ENCODE measurements at places on chromosomes 5 and 9.

DNA sequence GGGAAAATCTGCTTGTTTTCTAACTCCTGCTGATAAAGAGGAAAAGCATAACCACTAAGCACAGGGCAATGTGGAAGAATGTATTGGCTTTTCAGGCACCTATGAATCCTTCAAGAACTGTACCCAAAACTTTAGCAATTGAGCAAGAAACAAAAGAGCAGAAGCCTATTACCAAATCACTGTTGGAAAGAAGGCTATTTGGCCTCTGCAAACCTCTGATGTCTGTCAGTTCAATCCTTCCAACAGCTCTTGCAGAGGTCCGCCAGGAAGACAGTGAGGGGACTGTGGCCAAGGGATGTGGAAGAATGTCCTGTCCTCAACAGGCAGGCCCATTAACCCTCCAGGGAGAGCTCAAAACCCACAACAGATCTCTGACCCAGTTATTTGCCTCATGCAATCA lies 328.6 kb downstream of the ENC1 start:
- no peak for DNase-seq

GRCh38 chr9:119185298-119185697 lies 183.9 kb downstream of the BRINP1 start:
- DNase-seq = no peak

- DNase-seq = peak; percentile 76
Observed at GRCh38 chr5:61881821-61882487, 424.1 kb upstream of the KIF2A start.

GRCh38 chr5:16160706-16161105 lies 18.9 kb downstream of the MARCHF11 start:
- DNase-seq = no peak

GRCh38 chr5:143657647-143658285 lies 154.2 kb upstream of the HMHB1 start:
- DNase-seq = no peak

GRCh38 chr9:135757356-135757755 lies 55.4 kb downstream of the KCNT1 start:
- no peak for DNase-seq

DNA sequence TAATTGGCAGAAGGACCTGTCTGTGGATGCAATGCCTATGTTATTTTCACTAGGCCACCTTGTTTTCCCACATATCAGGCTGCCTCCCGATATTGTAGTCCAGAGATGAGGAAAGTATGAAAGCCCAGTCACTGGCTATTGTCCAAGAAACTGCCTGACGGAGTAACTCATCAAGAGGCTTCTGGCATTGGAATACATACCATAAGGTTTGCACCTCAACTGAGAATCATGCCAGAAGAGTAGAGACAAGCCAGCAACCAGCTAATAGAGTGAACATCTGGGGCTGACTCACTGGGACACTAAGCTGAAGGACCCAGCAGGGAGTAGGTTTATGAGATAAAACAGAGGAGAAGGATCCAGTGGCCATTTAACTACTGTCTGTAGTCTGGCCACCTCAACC lies 137.2 kb upstream of the FST start:
- DNase-seq = peak; percentile 88

DNA sequence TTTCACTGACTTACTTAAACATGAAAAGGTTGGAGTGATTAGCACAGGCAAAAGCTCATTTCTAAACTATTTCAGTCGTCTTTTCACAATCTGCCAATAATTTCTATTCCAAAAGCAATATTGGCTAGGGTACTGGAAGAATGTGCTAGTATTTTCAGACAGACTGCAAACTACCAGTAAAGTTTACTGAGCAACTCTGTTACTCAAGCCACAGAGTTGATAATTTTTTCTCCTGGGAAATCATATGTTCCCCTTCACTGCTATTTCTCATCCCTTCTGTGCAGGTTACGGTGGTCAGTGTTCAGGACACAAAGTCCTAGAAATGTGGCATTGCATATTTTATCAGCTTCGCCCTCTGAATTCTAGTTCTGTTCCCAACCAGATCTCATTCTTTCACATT lies 343.3 kb upstream of the TNC start:
- DNase-seq = no peak

- no peak for DNase-seq
Observed at GRCh38 chr5:76000582-76000981, 82.6 kb upstream of the SV2C start.

- no peak for DNase-seq
Observed at GRCh38 chr9:69975681-69976080, 68.0 kb upstream of the MAMDC2 start.

GRCh38 chr5:92741906-92742305 lies 839.1 kb downstream of the NR2F1-AS1 start:
- DNase-seq = no peak

GRCh38 chr9:70374962-70375618 lies 39.4 kb downstream of the KLF9 start:
- no peak for DNase-seq

- DNase-seq = no peak
Observed at GRCh38 chr5:108935611-108936010, 187.9 kb downstream of the FER start.

DNA sequence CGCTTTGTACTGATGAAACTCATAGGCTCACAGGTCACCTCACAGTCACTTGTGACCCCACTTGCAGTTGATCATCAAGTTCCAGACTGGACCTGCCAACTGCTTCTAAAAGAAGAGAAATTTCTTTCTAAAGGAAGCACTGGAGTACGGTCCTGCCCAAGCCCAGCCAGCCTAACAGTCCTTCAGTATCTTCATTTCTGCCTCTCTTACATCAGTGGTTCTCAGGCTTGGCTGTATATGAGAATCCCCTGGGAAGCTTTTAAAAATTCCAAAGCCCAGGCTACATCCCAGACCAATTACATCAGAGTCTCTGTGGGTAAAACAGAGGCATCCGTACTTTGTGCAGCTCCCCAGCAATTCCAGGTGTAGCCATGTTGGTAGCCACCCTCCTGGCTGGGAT lies 282.1 kb downstream of the NFIB start:
- DNase-seq = no peak

DNA sequence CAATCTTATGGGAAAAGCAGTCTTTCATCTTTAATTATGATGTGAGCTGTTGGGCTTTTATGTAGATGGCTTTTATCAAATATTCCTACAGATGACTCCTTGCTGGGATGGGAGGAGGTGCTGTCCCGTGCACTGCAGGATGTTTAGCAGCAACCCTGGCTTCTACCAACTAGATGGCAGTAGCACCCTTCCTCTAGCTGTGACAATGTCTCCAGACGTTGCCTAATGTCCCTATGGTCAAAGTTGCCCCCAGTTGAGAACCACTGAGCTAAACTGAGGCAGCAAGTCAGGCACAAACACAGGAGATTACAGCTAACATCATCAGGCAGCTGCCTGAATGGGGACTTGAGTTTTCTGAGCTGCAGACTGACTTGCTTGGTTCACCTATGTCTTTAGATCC lies 401.9 kb upstream of the PDE4D start:
- no peak for DNase-seq

DNA sequence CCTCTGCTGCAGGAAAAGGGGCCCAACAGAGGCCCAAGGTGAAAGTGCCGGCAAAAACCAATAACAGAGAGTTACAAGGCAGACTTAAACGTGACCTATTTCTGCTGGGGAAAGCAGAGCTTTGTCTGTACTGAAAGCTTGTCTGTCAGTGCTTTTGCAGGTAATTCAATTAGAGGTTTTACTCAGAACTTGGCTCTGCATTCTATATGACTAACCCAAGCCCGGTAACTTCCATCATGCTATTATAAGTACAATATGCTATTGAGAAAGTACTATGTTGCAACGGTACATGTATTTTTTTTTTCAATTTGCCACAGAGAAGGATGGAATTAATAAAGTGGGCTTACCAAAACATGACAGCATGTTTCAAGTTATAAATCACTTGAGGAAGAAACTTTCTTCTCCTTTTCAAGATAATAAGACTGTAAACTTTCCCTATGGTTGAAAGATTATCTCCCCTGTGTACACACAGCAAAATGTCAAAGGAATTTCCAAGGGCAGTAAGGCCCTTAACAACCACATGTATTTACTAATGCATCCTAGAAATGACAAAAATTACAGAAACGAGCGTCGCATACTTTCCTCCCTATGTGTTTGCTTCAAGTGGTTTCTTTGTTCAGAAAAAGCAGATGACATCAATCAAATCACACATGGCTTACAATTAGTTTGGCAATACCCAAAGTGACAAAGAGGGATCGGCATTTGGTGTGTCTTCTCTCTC lies 282.4 kb downstream of the EFNA5 start:
- DNase-seq = peak; percentile 14

DNA sequence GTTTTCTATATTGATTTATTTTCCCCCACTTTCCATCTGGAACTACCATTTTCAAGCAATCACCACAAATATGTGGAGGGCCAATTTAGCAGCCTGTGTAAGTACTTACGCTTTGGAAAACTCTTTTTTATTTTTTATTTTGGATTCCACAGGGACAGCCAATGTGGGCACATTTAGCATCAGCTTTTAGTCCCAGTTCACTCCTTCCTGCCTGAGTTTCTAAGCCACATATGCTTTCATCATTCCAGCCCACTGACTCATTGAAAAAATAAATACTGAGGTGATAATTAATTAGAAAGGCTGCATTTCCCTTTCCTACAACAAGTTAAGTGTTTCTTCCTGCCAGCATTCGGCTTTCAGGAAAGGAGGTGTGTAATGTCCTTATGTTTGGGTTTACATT lies 76.8 kb downstream of the TMEM167A start:
- DNase-seq = no peak

DNA sequence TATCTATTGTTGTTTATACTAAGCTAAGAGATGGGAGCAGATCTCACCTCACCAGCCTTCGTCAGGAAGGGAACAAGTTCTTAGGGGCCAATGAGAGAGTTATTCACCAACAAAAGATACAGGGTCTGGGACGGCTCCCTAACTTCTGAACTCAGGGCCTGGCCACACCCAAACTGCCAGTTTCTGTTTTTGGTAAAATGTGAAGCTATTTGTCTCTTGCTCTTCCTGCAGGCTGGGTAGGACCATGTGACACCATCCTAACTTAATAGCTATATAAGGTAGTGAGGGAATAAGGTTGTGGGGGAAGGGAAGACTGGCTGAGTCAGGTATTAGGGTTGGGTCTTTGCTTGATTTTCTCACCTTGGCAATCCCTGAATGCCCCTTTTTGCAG lies 480.5 kb downstream of the KDM4C start:
- DNase-seq = no peak

DNA sequence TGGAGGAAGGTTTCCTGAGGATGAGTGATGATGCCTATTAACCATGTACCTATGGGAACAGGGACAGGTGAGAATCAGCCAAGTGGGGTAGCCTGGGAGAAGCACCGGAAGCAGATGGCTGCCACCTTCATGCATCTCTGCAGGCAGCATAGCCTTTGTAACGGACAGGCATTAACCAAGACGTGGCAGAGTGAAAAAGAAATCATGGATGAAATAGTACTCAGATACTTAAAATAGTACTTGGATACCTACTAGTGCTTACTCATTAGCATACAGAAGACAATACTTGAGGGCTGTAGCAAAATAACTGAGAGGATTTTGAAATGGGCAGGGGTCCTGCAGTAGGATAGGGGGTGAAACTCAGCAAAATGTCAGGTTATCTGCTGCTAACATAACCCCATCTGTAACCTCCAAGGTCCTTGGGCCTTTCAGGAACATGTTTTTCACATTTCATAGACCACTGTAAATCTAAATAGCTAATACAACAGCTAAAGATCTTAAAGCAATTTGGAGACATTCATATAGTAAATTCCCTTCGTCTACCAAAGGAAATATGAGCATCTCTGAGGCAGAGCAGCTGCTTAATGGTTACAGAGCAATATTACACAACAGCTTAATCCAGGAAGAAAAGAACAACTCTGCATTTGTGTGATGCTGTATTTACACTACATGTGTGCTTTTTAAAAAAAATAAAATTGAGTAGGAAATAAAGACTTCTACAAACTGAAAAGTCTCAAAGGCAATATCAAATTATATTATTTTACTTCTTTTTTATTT lies 154.3 kb downstream of the NFIB start:
- DNase-seq = no peak

- no peak for DNase-seq
Observed at GRCh38 chr9:99296291-99296951, 74.3 kb downstream of the SEC61B start.

DNA sequence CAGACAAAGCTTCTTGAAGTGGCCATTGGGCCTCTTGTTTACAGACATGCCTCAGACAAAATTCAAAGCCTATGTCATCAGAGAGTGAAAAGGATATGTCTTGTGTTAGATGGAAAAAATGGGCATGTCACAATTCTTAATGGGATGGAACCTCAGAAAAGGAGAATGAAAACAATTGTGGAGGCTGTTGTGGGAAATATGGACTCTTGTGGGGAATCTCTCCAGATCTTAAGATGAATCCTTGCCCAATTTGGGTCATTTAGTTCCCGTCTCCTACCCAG lies 19.5 kb downstream of the SLC22A5 start:
- no peak for DNase-seq

DNA sequence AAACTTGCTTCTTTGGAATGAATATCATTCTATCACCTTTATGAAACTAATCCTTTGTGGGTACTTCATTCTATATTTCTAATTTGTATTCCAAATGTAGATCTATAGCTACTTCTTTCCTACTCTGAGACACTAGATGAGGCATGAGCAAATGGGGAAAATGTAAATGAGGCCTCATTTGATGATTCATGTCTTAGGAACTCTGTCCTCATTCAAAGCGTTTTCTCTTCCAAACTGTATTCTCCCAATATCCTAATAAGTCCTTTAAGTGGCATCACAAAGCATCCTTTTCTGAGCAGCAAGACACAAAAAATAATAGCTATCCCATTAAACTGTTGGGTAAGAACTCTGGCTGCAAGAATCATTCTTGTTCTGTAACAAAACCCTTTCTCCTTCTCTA lies 56.1 kb downstream of the TTLL11 start:
- DNase-seq = no peak

DNA sequence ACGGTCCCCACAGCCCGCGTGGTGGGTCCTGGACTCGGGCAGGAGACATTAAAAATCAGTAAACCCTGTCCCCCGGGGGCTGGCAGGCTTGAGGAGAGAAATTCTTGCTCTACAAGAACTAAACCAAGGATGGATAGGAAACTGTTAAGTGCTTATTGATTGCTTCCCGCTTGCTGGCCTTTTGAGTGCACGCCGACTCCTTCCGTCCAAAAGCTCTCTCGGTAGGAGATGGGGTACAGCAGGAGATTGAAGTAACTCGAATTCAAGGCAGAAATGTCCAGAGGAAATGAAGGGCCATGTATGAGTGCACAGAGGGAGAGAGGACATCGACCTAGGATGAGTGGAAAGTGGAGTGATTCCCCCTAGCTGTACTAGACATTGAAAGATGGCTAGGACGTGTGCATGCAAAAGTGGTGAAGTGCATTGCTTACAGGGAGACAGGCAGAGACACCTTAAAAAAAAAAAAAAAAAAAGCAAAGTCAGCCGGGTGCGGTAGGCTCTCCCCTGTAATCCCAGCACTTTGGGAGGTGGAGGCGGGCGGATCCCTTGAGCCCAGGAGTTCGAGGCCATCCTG lies 923 bp downstream of the RECK start:
- DNase-seq = no peak

DNA sequence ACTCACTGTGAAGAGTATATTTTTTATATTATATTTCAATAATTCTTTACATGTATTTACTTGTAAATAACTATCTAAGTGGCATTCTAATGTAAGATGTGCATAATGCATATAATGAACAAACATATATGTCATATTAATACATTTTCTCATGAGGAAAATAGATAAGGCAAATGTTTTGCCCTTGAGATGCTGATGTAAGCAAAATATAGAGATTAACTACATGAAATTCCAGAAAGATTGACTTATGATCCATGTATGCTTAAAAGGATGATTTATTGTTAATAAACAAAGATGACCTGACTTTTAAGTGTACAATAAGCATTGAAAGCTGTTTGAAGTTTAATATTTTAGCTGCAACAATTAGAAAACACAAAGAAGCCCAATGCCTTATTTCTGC lies 559.9 kb downstream of the PTPRD start:
- DNase-seq = no peak

All from MG63 (cell line).